ENCODE measurements at places on chromosomes 16 and 17.

DNA sequence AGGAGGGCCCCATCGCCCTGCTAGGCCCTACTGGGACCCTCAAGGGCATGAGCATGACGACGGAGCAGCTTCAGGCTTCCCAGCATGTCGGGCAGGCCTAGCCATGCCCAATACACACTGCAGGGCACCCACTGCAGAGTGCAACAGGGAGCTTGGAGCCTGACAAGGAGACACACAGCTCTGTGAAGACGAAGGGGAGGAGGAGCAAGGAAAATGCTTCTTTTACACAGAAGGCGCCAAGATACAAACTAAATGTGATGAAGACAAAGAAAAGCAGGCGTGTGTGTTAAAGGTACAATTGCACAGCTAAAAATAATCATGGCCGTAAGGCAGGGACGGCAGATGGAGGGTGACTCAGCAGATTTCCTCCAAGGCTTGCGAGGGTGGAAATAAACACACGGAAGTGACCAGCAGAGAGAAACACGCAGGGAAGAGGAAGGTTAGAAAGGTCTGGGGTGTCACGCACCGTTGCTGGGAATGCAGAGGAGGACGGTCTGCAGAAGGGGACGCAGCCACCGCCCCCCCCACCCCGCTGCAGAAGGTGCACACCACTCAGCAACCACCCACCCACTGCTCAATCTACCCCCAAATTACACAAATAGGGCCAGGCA, 108.5 kb downstream of the ZNF778 start:
- DNase-seq, result no peak

DNA sequence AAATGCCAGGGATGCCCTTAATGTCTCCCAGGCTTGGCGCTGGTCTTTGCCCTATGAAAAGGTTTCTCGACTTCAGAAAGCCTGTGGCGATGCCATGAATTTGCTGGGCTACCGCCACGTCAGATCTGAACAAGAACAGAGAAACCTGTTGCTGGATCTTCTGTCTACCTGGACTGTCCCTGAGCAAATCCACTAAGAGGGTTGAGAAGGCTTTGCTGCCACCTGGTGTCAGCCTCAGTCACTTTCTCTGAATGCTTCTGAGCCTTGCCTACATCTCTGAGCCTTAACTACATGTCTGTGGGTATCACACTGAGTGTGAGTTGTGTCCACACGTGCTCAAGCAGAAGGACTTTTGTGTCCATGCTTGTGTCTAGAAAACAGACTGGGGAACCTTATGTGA, 11.4 kb downstream of the CHST4 start:
- DNase-seq, result no peak

DNA sequence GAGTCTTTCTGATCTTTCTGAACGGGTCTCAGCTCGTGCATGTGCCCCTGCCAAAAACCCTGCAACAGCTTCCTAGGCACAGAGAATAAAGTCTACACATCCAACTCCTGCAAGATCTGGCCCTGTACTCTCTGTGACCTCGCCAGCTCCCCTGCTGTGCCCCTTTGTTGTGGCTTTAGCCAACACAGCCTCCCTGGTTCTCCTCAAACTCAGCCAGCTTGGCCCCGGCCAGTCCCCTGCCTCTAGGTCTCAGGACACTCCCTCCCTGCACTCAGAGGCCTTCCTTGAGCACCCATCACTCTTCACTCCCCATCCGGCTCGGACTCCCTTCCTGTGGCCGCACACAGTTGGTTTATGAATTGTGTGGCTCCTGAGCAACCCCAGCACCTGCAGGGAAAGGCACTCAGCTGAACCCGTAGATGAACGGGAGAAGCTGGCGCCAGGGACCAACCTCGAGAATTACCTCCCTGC, 1.4 kb downstream of the CEP131 start:
- no peak for DNase-seq

- DNase-seq, result no peak
Measured at GRCh38 chr17:82314012-82314726, 3.2 kb downstream of the CD7 start.

DNA sequence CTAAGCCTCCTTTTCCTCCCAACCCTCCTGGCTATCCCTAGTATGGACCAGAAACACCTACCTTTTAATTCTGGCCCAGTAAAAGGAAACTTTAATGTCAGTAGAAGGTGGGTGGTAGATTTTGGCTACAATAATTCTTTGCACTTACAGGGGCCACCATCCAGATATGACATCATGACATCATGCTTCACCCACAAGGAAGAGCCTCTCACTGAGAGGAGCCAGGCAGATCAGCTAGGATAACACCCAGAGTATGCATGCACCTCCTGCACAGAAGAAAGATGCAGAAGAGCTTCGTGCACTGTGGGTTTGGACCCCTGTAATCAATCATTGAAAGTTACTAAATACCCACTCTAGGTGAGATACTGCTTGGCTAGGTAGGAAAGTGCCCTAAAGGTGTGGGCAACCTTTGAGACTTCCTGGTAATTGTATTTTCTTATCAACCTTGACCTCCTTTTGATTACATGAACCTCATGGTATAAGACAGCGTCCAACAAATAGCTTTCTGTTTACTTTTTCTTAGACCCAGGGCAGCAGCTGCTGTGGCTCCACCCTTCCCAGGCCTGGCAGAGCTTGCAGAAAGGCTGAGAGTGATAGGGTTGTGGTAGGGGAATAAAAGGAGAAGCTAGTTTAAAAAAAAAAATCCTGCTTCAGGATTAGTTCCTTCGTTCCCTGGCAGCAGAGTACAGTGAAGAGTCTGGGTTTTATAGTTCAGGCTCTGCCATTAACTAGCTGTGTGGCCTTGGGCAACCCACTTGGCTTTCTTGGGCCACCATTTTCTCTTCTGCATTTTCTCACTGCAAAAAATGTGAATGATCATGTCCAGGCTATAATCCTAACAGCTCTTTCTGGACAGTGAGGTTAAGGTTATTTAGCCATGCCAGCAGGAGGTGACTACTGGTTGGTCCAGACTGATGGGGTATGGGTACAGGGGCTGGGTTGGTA, 6.2 kb downstream of the MAP3K14 start:
- DNase-seq, result no peak

DNA sequence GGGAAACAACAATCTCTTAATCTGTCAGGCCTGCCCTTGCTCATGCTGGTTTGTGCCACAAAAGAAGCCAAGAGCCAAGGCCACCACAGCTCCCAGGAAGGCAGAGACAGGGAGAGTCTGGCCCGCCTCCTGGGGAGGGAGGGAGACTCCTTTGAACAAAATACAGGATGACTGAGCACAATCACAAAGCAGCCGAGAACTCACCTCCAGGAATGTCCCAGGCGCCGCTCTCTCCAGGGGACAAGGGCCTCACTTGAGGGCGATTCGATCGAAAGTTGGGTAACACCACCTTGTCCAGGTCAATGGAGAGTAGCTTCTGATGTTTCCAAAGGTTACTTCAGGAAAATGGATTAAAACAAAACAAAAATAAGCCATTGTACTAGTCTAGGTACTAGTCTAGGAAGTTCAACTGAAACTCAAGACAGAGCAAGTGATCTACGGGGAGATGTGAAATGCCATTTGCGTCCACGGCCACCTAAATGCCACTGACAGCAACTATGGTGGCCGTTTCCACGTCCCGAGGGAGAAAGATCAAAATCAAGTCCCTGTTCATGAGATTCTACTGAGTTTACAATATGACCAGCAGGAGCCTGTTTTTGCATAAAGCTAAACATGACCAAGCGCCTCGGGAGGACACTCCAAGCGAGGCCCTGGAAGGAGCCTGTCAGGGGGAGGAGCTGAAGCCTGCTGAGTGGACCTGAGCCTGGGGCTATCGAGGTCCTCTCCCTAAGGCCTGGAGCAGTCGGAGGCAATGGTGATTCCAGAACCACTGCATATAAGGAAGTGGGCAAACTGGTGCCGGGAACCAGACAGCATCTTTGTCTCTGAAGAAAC, 13.4 kb upstream of the SLC38A8 start:
- no peak for DNase-seq

GRCh38 chr17:66551839-66552238, 249.4 kb downstream of the PRKCA start:
- no peak for DNase-seq

GRCh38 chr17:2059547-2060384, 4.9 kb downstream of the HIC1 start:
- no peak for DNase-seq

DNA sequence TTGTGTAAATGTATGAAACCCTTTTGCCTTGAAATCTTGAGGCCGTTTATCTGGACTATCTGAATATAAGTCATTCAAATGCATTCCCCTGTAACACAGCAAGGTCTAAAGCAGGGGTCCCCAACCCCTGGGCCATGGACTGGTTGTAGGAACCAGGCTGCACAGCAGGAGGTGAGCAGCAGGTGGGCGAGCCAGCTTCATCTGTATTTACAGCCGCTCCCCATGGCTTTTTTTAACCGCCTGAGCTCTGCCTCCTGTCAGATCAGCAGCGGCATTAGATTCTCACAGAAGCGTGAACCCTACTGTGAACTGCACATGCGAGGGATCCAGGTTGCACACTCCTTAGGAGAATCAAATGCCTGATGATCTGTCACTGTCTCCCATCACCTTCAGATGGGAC, 24.1 kb downstream of the DNAH3 start:
- DNase-seq, result no peak

DNA sequence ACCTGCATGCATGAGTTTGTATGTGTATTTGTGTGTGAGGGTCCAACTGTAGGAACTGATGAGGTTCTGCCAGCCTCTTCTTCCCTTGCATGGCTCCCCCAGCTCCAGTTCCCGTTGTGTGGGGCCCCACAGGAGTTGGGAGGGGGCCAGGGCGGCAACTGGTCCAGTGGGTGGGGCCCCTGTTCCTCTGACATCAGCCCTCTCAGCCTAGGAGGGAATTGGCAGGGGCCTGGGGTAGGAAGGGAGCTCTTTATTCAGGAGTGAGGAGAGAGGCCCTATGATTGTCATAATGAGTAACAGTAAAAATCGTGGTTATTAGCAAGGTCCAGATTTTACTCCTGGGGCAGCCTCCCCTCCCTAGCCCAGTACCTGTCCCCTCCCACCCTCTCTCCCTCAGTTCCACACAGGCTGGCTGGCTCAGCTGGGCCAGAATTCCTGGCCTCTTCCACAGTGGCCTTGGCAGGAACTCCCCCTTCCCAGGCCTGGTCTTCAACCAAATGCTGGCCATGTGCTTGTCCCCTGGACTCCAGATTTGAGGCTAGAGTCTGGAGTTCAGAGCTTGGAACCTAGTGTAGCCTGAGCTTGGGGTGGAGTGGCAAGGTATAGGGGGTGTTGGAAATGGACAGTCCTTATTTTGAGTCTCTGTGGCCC, 18.9 kb downstream of the RARA start:
- DNase-seq, result no peak

GRCh38 chr17:68570526-68570925, 30.6 kb downstream of the FAM20A start:
- no peak for DNase-seq

DNA sequence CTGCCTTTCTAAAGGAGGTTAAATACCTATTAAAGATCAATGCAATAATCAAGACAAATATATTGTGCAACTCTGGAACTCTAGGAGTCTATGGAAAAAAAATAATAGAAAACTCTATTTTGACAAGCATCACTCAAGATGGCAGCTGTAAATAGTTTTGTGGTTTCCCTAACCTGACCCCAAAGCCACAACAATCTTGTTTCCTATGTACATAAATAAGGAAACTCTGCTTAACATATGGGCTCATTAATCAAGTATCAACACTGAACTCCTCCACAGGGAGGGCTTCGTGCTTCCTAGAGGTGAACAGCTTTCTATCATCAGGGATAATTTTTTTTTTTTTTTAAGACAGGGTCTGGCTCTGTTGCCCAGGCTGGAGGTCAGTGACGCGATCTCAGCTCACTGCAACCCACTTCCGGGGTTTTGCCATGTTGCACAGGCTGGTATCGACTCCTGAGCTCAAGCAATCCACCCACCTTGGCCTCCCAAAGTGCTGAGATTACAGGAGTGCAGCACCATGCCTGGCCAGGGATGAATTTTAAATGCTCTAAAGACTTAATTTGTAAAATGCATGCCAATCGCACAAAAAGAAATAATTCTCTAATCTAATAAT, 42.5 kb downstream of the ARHGAP17 start:
- no peak for DNase-seq

GRCh38 chr17:72397687-72398086, 276.9 kb downstream of the SOX9 start:
- no peak for DNase-seq

Data from NCI-H2029 treated with DMSO at 0.1 percent for 48 hours (cell line).